DMS153 (cell line): ENCODE measurements at places on chromosomes 4 and X.
A peak's percentile ranks its signal among the peaks of the same experiment; 100 is the strongest.

DNA sequence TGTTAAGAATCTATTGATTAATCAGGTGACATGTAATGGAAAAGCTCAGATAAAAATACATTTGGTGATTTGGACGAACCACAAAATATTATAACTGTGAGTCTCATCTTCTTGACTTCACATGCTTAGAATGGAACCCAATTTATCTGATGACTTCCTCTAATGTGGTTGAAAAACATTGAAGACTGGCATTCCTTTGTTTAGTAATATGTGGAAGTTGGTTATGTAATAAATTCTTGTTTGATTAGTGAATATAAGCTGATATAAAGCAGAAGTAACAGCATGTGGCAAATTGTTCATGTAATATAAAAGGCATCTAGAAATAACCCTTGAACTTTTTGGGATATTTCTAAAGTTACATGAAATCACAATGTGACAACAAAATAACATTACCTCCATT, 9.7 kb downstream of the GIMD1 start:
- DNase-seq, result no peak

GRCh38 chrX:153609917-153610835, 11.2 kb upstream of the CCNQ start:
- peak; percentile 39 for DNase-seq

DNA sequence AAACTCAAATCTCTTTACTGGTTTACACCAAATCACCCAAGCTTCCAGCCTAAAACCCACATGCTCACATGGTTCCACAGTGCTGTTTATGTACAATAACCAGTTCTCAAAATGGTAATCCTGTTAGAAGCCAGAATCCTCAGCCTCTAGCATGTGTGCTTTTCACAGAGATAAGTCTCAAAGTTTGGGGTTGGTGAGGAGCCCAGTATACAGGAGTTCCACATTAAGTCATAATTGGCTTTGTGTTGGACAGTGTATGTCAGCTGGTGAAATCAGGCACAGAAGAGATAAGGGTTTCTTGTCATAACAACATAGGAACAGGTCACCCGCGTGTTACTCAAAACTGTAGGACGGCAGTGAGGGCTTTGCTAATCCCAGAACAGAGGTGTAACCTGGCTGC, at the start of gene TRIML1:
Gene TRIML1, plus strand, starts transcription at position 301 of the 400 bp plus-strand sequence. CDS start 118 bp downstream, outside the sequence.
- no peak for DNase-seq

DNA sequence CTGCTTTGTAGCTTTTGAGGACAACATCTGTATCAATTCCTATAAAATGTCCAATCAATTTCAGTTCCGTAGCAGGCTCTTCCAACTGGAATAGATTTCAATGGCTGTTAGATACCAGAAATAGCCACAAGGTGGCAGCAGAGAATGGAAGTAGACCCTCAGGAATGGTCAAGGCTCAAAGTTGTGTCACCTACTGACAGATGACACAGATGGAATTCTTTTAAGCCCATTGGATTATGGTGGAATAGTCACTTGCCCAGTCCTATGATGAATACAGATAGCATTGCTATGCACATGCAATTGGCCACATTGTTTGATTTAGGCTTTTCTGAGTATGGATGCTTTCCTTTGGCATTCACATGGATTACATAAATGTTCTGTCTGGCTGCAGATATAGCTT, 130.4 kb upstream of the RADX start:
- no peak for DNase-seq

GRCh38 chrX:46967547-46967946, 55.3 kb downstream of the JADE3 start:
- DNase-seq, result no peak

GRCh38 chr4:73450398-73451004, 14.5 kb downstream of the AFP start:
- DNase-seq, result peak; percentile 66

- DNase-seq, result no peak
Observed at GRCh38 chr4:184163813-184164212, 53.9 kb downstream of the ENPP6 start.

DNA sequence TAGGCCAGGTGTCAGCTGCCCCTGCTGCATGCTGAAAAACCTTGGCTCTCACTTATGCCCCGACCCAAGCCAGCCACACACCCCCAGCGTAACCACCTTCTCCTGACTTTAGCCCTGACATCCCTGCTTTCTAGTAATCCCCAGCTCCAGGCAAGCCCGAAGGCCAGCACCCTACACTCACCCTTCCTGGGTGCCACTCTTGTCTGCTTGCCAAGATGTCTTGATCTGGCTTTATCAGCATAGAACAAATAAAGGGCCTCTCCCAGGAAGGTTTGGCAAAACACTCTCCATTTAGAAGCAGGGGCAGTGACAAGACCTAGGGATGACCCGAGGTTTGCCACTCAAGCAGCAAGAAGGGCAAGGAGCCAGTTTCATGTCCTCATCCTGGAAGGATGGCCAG, 6.8 kb upstream of the MAP9 start:
- DNase-seq, result no peak

- DNase-seq, result no peak
Observed at GRCh38 chr4:21947791-21948346, 703 bp downstream of the KCNIP4 start.

DNA sequence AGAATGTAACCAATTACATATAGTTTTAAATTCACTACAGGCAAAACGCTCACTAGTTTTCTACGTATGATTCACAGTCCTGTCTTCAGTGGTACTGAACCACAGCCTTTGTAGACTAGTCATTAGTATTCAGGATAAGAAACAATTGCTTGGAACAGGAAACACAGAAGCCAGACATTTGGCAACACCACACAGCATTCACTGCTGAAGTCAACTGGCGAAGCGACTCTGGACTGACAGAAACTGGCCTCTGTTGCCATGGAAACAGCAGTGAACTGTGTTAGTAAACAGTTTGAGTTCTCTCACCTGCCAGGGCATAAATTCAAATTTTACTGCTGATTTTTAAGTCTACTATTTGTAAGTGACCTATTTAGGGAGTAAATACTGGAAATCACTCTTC, 57.6 kb downstream of the MAPK10 start:
- peak; percentile 78 for DNase-seq

DNA sequence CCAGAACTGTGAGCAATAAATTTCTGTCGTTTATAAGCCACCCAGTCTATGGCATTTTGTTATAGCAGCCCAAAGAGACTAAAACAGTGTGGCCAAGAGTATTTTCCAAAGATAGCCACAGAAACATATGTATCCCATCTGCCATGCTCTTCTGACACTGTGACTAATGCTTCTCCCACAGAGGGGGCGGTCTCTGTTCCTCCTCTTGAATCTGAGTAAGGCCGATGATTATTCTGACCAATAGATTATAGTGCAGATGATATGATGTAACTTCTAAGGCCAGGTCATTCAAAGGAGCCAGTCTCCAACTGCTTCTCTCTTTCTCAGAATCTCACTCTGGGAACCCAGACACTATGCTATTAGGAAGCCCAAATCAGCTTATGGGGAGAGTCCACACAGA, 570.7 kb downstream of the BCOR start:
- no peak for DNase-seq

DNA sequence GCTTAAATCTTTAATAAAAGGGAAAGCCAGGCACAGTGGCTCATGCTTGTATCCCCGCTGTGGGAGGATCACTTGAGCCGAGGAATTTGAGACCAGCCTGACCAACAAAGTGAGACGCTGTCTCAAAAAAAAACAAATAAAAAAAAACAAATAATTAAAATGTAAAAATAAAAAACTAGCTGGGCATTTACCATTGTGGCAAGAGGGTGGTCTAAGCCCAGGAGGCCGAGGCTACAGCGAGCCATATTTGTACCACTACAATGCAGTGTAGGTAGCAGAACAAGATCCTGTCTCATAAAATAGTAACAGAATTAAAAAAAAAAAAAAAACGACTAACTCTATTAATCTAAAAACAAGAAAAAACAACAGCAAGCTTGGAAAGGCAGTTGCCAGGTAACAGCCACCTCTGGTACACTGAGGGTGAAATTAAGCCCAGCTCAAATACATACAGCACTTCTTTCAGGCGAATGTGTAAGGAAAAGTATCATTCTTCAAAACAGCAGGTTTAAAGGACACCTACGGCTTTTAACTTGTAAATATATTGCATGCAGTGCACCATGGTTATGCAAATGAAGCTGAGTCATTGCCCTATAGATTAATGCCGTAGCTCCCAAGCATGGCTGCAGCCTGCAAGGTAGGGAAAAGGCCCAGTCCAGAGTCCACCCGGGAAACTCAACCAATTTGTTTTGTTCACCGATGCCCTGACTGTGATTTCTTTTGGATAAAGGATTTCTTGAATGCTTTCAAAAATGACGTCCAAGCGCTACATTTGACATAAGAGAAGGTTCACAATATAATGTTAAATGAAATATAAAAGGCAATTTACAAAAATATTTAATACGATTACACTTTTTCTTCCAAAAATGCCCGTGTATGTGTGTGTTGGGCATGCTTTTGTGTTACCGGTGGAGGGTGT, 14.5 kb upstream of the TXLNG start:
- no peak for DNase-seq

DNA sequence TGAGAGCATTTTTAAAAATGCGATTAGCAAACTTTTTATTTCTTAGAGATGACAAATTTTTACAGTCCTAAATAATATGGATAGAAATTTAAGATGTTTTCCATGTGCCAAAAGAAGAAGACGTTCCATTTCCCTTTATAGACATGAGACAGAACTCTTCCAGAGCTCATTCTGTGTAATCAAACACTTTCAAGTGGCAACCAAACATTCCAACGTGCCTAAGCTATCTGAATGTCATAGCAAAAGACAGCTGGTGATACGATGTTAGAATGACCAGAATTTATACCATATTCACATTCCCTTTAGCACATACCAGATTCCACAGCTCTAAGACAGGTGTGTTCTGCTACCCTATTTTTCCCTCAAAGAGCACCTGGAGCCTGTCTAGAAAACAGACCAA, 133.2 kb downstream of the ENOX2 start:
- DNase-seq, result no peak

- no peak for DNase-seq
Observed at GRCh38 chrX:69236641-69237040, 71.4 kb upstream of the PJA1 start.

GRCh38 chr4:47669946-47670345, 167.9 kb downstream of the CORIN start:
- peak; percentile 15 for DNase-seq

DNA sequence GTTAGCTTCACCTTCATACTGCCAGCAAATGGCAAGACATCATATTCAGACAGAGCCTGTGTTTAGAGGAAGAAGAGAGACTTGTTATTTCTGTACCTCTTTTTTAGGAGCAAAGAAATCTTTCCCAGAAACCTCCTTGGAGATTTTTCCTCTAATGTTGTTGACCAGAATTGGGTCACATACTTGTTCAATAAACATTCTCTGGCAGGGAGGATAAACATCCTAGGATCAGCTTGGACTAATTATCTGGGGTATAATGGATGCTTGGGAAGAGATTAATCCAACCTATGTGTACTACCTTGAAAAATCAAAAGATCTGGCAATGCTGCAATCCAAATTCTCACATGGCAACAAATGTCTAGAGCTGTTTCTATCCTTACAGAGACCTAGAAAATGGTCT, 8.4 kb upstream of the PRSS12 start:
- no peak for DNase-seq

- DNase-seq, result no peak
Observed at GRCh38 chr4:79934660-79935059, 138.4 kb downstream of the ANTXR2 start.

DNA sequence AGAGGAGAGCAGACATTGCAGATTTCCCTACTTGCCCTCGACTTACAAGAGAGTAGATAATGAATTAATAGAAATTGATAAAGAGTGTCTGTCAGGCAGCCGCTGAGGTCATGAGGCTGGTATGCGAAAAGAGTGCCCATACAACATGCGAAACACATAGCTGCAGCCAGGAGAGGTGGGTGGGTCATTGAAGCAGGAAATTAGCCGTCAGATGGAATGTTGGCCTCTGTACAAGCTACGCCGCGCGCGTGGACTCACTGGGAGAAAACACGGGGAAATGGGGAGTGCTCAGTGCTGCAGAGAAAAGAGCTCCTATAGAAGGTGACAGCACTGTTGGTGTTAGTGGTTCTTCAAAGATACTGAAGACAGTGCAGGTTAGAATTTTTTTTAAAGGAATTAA, 125.1 kb downstream of the RAPGEF2 start:
- no peak for DNase-seq

DNA sequence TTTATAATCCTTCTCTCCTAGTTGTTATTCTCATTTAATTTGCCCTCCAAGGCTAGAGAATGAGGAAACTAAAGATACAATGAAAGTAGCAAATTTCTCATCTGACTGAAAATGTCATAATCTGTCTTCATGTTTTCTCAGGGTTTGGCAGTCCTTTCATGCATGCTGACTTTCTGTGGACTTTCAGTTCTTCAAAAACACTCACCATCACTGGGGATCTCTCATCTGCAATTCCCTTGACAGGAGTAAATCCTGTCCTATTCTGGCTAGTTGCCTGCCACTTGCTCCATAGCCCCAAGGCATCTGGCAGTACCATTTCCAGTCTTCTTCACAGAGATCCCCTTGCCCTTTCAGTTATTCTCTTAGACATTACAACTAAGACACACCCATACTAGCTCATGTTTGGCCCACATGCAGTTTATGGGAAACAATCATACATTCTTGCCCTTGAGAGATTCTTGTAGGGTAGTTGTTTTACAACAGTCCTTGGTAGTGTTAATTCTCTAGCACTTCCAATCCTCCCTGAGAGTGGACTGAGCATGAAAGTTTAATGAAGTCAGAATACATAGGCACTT, 449.7 kb upstream of the KLHL4 start:
- no peak for DNase-seq

- no peak for DNase-seq
Observed at GRCh38 chr4:2177443-2178093, 64.4 kb downstream of the HAUS3 start.

- DNase-seq, result no peak
Observed at GRCh38 chrX:114073926-114074325, 510.0 kb upstream of the HTR2C start.

DNA sequence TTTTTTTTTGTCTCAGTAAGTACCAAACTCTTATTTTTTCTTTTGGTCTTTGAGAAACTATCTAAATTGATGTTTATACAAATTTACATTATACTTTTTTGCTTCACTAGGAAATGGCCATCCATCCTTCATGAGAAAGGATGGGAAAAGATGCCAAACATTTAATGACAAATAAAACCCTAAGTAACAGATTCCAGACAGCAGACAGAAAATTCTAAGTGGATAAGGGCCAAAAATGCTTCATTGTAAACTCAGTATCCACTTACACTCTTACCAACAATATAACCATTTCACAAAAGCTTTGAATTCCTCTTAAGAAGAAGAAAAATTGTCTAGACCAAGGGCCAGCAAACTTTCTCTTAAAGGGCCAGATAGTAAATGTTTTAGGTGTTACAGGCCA, 3.5 kb downstream of the GUCY1B1 start:
- no peak for DNase-seq
